ENCODE measurements at places on chromosomes 12 and 14. TPM values are rescaled to one million over a fixed set of nuclear protein-coding genes. Genes with fewer than 3 reads are reported as not detected.

- no peak for DNase-seq
Observed at GRCh38 chr12:3363608-3364007, 127.4 kb upstream of the PRMT8 start.

- no peak for DNase-seq
Observed at GRCh38 chr14:53735916-53736315, 220.7 kb downstream of the BMP4 start.

DNA sequence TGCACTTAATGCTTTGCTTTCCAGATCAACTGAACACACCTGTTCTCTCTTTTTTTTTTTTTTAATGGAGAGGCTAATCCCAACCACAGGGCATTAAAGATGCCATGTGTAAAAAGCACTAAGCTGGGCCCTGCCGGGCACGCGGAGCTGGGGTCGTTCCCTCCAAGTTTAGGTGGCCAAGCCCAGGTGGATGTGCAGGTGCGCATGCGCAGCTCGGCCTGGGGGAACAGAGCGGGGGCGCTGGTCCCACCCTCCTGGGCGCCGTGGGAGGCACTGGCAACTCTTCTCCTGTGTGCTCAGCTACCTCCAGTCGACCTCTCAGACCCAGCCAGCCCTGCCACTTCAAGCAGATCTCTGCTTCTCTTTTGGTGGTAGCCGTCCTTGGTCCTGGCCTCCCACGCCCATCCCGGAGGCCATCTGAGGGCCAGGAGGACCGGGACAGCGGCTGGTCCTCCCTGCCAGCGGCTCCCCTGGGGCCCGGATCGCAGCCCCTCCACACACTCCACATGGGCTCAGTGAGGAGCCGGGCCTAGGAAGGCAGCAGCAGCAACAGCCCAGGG lies 679.3 kb downstream of the BCL11B start:
- DNase-seq = no peak

GRCh38 chr12:85823436-85824180 lies 12.6 kb downstream of the RASSF9 start:
- DNase-seq = no peak

DNA sequence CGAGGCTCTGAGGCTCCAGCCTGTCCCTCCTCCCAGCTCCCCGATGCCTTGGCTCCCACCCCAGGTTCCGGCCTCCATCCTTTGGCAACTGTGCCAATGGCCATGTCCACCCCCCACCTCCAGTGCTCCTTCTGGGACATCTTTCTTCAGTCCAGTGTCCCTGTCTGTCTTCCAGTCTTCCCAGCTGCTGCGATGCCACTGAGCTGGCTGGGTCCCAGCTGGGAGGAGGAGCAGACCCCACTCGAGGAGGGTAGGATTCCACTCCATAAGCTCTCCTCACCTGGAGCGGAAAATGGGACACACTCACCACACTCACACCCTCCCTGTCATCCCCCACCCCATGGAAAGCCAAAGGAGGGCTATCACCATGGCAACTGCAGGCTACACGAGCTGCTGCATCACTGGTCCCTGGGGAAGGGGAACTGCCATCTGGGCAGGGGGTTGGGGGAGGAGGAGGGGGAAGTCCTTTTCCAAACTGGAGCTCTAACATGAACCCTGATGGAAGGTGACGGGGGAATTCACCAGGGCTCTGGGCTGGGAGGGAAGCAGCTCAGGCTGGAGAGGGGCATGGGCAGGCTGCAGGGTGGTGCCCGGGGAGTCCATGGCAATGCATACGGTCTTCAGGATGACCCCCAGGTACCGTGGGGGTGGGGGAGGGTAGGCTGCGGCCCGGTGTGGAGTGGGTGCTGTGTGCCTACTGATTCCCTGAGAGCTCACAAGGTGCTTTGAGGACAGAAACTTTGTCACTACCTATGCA lies 94.3 kb downstream of the LRRC74A start:
- DNase-seq = no peak

- no peak for DNase-seq
Observed at GRCh38 chr12:123038966-123039365, 58.5 kb downstream of the ARL6IP4 start.

DNA sequence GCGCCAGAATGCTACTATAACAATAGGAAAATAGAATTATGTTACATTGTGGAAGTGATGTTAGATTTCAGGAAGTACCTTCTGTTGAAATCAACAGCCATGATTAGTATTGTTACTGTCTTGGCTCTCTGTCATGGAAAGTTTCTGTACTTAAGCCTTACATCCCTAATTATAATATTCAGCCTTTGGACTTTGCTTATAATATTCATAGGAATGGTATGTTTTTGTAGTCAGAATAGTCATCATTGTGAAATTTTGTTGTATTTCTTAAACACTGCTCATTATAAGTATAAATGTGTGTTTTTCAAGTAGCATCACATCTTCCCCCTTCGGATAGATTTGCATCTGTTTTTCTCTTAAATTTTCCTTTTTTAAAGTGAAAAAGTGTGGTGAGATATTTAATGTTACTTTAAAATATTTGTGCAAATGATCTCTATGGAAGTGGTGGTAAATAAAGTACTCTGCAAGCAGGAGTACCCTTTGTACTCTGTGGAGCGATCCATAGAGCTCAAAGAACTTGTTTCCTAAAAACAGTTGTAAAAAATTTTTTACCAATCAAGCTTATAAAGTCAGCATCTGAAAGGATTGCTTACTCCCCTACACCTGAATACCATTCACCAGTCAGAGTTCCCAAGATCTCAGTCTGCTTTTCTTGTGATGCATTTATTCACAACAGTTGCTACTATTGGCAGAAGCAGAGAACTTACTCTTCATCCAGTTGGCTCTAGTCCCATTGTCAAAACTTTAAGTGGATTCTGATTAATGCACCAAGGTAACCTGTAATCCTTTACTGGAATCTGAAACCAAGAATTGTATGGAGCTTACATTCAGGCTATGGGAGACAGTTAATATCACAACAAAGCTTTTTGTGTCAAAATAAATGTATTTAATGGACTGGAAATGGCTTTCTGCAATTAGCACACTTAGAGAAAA lies 87.8 kb downstream of the RIC8B start:
- DNase-seq = no peak

- DNase-seq = no peak
Observed at GRCh38 chr14:37018571-37019240, 153.7 kb downstream of the SLC25A21 start.

- DNase-seq = no peak
Observed at GRCh38 chr12:9731797-9732196, 1.1 kb downstream of the CLECL1 start.

DNA sequence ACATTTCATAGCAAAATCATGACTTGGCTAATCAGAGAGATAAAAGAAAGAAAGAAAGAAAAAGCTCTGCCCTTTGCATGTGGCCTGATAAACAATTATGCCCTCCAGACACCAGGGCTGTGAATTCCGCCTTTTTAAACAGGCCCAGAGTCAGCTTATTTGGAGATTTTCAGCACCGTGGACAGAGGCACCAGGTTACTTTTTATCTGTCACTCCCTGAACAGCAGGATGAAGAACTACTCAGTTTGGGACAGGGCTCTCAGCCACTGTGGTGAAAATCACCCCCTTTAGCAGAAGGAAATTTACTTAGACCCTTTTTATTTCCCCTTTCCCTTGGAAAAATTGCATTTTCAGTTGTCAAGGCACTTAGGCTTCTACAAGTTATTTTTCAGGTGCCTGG lies 359.9 kb downstream of the NRXN3 start:
- no peak for DNase-seq

DNA sequence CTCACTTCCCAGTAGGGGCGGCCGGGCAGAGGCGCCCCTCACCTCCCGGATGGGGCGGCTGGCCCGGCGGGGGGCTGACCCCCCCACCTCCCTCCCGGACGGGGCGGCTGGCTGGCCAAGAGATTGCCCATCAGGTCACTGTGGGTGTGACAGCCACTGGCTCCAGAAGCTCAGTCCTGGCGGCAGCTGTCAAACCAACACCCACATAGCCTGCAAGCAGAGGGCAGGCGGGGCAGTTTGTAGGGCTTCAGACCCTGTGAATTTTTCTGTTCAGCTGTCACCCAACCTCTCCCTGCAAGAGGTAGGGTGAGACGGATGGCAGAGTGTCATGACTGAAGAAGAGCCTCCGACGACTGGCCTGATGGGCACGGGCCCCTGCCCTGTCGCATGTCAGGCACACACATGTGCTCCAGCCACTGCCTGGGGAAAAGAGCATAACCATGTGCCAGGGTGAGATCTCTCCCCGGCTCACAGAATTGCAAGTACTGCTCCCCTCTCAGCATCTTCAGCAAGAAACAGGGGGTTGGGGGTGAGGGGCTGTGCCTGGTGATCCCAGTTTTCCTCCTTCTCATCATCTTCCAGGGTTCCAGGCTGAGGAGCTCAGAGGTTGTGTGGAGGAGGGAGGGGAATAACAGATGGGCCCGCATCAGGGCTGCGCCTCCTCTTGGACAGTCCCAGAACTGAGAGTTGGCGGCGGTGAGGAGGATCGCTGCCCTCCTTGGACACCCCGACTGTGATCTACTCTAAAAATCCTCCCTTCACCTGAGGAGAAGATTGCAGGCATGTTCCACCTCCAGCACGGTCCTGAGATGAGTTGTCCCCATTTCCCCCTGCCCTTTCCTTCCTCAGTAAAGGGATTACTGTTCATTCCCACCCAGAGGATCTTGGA lies 11.2 kb upstream of the PRPH start:
- DNase-seq = no peak

The PLEKHH1 gene
- 2.6 TPM for total RNA-seq

The PRKD1 gene
- 4.3 TPM for total RNA-seq
